ENCODE measurements at places on chromosomes 3 and 15.

GRCh38 chr3:105505170-105505569 is 138.5 kb downstream of the ALCAM start:
- no peak for DNase-seq

DNA sequence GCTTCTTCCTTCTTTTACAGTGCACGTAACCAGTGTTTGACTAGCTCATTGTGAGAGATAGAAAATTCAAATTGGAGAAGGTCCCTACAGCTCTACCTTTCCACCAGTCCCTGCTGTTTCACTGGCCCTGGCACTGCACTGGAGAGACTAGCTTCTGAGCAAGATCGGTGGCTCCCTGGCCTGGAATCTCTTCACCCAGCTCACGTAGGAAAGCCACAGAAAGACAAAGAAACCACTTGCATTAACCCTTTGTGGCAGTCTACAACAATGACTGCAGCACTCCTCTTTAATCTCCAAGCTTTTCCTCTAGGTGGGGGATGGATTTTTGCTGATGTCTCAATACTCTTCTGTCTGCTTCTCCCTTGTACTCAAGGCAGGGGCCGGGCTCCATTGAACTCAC is 155.9 kb downstream of the PEX5L start:
- DNase-seq = no peak

GRCh38 chr15:52657338-52657737 is 21.9 kb downstream of the ATOSA start:
- no peak for DNase-seq

DNA sequence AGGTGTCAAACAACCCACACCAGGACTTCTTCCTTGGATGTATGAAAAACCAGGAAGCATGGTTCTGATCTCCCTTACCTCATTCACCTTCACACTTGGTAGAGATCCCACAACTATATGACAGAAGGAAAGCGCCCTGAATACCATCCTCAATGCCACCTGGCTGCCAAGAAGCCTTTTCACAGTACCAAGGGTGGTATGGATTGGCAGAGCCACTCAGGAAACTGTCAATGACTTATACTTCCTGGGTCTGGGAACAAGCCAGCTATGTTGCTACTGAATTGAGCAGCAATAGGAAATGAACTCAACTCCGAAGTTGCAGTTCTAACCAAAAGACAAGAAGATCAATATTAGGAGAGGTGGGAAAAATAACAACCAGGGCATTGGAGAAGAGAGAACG is 72.5 kb upstream of the PSMD6 start:
- no peak for DNase-seq

GRCh38 chr3:52188556-52188955 is 9.4 kb upstream of the ALAS1 start:
- no peak for DNase-seq

DNA sequence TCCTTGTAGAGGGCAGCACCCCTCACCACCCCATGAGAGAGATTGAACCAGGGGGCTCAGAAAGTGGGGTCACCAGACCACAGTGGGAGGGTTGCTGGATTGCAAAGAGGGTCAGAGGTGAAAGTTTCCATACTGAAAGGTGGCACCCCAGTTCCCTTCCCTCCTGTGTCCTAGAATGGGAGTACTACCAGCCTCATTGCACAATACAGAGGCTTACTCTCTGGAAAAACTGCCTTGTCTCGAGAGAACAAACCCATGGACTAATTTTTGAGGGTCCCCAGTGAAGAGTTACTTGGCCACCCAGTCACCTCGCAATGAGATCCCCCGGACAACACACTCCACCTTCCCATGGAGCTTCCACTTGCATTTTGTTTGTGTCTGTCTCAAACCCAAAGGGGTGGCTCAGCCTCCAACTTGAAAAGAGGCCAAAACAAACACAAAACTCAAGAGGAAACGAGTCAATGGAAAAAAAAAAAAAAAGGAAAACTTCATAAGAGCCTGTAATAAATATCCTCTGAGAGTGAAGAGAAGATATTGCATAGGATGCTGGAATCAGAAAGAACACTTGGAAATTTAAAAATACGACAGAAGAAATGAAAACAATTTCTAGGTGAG is 18.6 kb downstream of the MESP2 start:
- DNase-seq = peak; percentile 74

DNA sequence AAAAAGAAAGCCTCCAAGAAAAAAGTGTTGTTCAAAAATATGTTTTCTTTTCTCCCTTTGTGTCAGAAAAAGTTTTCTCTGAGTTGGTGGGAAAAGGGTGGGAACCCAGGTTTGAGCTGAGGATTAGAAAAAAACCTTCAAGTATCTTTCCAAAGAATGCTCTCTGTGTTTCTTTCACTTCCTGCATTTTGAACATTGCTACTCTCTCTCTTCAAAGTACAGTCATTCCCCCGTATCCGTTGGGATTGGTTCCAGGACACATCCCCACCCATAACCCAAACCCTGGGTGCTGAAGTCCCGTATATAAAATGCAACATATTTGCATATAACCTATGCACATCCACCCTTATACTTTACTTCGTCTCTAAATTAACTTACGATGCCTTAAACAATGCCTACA is 139.6 kb downstream of the TMCO5A start:
- no peak for DNase-seq

DNA sequence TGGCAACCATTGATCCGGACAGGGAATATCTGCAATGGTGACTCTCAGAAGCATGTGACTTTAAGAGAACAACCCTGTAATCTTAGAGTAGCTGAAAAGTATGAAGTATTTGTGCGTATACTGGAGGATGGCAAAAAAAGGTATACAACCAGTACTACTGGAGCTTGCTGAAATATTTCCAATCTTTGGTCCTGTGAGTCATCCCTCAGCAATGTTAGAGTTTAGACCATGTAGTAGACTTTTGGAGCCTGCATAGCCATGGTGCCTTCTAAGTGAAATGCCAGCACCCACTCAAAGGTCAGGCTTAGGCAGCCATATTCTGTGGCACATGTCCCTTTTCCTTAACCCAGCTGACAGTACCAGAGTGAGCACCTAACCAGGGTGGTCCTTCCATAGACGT is 429.4 kb downstream of the NTRK3 start:
- DNase-seq = no peak

GRCh38 chr3:242602-243355 is 46.2 kb downstream of the CHL1 start:
- no peak for DNase-seq
